ENCODE measurements at places on chromosomes 1 and 21. TPM values are rescaled to one million over a fixed set of nuclear protein-coding genes. Genes with fewer than 3 reads are reported as not detected.

DNA sequence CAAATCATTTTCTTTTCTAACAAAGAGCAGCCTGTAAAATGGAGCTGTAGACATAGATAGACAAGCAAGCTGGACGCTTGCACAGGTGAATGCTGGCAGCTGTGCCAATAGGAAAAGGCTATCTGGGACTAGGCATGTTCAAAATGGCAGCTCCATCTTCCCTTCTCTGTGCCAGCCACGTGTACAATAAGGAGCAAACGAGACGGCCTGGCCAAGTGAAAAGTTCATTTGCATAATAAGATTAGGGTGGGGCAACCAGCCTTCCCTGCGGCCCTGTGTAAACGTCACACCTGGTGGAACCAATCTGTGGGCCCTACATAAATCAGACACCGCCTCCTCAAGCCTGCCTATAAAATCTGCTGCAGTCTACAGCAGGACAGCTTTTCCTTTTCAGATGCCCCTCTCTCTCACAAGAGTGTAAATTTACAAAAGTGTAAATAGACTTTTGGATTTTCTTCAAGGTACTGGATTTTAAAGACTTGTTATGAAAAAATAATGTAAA, 16.6 kb upstream of the EDEM3 start:
- DNase-seq, result no peak

Gene EDN2
- 0.50 TPM for total RNA-seq

Gene TENT5C
- total RNA-seq, result 0.76 TPM

DNA sequence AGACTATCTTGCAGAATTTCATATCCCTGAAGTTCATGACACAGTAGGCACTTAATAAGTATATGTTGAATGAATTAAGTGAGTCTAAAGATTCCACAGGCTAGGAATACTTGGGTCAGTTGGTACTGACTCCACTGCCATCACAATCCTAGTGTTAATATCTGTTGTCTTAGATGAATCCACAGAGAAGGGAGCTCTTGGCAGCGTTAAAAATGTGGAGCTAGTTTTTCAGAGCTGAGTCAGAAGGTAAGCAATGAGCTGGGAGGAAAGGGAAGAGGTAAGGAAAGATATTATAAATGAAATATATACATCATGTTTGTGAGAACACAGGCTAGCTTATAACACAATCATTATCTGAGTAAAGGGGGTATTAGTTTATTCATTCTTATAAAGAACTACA, 21.8 kb upstream of the GORAB start:
- DNase-seq, result no peak

- no peak for DNase-seq
Measured at GRCh38 chr1:209416716-209417115, 166.8 kb upstream of the CAMK1G start.

Gene DCST2
- total RNA-seq, result not detected

GRCh38 chr1:199585392-199585791, 442.1 kb upstream of the NR5A2 start:
- DNase-seq, result no peak

DNA sequence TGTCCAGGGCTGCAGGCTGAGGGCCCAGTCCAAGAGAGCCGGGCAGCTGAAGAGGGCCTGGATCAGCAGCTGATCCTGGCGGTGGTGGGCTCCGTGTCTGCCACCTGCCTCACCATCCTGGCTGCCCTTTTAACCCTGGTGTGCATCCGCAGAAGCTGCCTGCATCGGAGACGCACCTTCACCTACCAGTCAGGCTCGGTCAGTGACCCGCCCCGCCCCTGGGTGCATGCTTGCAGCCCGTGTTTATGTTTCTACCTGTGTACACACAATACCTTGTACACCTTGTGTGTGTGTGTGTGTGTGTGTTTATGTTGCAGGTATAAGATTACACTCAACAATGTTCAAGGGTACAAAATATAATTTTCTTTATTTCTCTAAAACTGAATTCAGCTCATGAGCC, 13.0 kb downstream of the TIE1 start:
- DNase-seq, result no peak

DNA sequence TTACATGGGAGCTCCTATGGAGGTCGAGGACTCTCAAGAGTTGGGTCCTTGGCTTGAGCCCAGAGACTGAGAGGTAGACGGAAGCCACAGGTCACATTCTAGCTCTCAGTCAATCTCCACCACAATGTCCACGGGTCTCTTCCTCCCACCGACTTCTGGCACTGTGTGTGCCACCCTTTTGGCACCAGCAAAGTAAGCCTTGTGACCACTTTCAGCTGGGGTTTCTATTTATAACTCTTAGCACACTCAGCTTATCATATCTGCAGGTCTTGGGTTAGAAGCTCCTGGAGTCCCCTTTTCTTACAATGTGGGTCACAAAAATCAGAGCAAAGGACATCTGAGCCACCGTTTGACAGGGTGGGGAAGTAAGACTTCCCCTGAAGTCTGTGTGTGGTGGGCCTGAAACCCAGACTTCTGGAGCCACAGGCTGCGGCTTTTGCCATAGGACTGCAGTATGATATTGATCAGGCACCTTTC, 28.3 kb downstream of the NCMAP start:
- DNase-seq, result no peak

- DNase-seq, result no peak
Measured at GRCh38 chr1:173127369-173128307, 76.9 kb upstream of the TNFSF18 start.
